ENCODE measurements at places on chromosomes 5 and 9.

DNA sequence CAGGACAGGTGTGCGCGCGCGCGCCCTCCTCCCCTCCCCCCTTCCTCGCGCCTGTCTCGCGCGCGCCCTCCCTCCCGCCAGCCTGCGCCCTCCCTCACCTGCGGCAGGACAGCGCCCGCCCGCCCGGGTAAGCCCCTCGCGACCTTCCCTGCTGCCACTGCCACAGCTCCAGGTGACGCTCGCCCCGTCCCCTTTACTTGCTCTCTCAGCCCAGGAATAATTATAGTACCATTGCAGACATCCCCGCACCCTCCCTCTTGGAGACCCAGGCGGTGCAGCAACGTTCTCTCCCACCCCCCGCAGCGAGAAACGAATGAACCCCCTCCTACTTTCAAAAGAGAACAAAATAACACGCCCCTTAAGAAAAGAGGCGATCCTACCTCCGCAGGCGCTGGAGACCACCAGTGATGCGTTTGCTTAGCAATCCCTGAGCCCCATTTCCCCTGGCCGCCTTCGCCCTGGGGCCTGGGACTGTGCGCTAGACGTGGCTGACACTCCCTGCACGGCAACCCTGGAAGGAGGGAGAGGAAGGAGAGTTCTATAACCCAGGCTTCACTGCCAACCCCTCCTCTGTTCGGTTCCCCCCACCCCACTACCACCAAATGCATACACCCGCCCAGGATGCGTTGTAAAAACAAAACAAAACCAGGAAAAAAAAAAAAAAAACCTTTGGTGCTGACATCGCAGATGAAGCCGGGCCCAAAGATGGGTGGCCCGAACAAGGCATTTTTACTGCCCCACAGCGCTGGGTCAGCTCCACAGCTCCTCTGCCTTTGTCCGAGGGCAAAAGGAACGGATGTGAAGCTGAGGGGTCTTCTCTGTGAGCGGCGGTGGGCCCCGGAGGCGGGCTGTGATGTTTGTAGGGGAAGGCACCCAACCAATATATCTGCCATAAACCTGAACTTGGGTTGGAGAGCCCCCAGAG is 5.6 kb upstream of the PURA start:
- no peak for DNase-seq

DNA sequence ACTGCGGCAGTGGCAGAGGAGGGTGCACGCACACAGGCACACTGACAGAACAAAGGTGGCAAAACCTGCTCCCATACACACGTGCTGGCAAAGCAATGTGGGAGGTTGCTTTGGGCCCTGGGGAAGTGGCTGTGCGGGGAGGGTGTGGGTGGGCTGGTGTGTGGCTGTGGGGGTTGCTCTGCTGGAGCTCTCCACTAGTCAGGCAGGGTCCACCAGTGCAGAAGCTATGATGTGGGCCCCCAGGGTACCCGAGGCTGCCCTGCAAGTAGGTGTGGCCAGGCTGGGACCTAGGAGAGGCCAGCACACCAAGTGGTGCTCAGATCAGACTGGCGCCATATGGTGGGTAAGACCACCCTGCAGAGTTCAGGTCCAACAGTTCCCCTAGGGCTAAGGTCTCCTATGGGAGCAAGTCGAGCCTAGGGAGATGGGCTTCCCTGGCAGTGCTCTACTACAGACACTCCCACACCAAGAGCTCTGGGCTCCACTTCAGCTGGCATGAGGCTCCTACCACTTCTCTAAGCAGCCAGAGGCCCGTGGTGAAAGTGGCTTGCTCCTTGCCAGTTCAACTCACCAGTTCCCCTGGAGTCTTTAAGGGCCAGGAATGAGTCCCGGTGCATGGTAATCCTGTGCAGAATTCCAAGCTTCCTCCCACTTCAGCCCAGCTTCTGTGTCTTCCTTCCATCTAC is 46.2 kb upstream of the IFNE start:
- DNase-seq: no peak

- DNase-seq: no peak
Measured at GRCh38 chr9:9215050-9215449, 1397.8 kb downstream of the PTPRD start.

DNA sequence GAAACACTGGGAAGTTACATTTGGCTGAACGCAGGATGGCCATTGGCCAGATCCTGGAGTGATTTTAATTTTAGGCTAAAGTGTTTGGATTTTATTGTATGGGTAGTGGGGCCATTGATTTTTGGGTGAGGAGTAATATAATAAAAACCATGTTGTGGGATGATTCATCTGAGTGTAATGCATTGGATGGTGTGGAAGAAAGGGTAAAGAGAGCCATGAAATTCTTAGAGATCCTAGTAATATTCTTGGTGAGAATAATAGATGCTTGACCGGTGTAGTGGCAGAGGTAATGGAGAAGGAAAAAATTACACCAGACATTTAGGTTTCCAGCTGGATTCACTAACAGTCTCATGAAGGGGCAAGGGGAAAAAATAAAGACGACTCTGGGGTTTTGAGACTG is 158.1 kb downstream of the NPR3 start:
- no peak for DNase-seq

GRCh38 chr9:129838707-129839259 is 3.5 kb downstream of the USP20 start:
- no peak for DNase-seq

GRCh38 chr9:18770131-18770908 is 262.7 kb downstream of the SAXO1 start:
- no peak for DNase-seq

GRCh38 chr9:125462861-125463291 is 201.2 kb downstream of the GAPVD1 start:
- DNase-seq: no peak

GRCh38 chr5:149646564-149646963 is 65.3 kb downstream of the ARHGEF37 start:
- DNase-seq: no peak

DNA sequence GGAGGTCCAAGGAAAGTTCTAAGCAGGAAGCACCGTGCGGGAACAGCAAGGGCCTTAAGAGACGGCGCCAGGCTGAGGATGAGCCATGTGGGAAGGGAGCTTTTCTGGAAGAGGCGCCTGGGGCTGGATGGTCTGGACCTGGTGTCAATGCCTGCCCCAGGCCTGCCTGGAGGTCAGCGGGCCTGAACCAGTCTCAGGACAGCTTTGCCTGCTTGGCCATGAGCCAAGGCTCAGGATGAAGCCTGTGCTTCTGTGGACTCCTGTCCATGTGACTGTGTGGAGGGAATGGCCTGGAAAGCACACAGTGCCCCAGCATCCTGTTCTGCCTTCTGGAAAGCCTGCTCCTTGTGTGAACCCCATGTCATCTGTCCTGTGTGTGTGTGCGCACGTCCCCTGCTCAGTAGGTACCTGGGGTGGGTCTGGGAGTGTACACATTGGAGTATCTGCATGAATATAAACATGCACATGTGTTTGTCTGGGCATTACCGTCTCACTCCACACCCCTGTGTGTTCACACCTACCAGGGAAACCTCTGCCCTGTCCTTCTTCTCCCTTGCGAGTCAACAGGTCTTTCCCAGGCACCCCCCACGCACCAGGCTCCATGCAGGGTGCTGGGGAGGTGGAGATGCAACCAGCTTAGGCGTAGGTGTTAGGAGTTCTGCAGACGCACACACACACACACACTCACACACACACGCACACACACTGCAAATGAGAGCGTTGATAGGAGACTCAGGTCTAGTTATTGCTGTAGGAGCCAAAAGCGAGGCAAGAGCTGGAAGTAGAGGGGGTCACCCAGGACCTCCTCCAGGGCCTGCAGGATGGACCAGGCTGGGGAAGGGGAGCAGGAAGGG is 24.8 kb downstream of the DAB2IP start:
- no peak for DNase-seq

DNA sequence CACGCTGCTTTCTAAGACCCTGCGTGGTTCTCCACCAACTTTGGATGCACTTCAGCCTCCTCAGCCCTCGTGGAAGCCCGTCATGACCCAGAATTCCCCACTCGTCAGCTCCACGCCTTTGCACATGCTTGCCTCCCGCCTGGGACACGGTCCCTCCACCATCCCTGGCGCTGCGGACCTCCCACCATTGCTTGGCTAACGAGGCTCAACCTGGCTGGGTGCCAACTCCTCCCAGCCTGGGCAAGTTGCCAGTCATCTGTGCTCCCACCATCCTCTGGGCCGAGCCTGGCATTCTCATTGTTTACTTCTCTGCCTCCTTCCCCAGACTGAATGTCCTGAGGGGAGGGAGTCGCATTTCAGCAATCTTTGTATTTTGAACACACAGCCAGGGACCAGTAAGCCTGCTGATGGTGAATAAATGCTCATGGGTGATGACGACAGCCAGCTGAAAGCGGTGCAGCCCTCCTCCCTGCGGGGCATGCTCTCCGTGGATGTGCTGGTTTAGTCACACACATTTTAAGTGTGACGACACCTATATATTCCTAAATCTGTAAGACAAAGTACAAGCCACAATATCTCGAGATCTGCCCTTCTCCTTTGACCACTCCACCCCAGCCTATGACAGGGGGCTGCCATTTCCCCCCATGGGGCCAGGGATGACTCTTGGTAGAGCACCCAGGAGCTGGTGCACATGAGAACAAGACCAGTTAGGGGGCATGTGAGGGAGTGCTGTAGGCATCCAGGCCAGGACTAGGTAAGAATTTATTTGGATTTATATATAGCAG is 37.6 kb downstream of the ANKRD33B start:
- no peak for DNase-seq
